Tongue (tissue), 3 donors: ENCODE measurements at places on chromosomes 2 and 18. TPM values are rescaled to one million over a fixed set of nuclear protein-coding genes. Genes with fewer than 3 reads are reported as not detected.

CENPA gene
- total RNA-seq: 3.1 TPM

DNA sequence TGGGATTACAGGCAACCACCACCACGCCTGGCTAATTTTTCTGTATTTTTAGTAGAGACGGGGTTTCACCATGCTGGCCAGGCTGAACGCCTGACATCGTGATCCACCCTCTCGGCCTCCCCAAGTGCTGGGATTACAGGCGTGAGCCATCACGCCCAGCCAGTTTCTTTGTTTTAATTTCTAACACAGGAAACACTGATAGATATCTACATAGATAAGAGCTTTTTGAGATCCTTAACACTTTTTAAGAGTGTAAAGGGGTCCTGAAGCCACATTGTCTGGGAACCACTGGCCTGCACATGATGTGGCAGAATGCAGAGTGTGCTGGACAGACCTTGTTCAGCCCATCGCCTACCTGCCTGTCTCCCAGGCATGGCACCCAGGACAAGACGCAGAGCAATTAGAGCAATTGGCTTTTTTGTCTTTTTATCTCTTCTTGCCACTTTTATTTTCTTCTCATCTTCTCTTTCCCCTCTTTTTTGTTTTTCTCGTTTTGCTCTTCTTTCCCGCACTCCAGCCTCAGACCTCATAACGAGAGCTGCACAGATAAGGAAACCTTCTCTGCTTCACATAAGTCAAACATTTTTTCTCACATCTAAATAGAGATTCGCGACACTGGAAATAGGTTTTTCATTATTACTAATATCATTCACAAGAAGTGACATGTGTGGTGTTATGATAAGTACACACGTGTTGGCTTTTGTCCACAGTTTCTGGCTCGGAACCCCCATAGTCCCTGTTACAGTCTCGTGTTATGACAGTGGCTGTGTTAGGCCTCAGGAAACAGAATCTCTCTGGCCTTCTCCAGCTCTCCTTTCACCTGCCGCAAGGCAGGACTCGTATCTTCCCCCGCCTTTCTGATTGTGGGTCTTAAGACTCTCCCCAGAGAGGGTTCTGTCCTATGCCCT, 25.2 kb upstream of the GPR55 start:
- no peak for DNase-seq

DNA sequence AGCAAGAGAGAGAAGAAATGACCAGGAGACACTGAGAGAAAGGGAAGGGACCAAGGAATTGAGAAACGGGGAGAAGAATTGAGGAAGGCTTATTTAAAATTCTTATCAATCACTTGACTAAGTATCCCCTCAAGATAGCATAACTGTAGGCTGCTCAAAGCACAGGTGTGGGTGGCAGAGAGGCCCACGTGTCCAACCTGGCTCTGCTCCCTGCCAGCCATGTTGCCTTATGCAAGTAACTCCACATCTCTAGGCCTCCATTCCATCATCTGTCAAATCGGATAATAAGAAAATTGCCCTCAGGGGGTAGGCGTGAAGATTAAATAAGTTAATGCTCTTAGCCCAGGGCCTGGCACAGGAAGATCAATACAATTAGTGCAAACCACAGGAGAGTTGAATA, 7.4 kb upstream of the NPAS2 start:
- no peak for DNase-seq

- peak; percentile 82 for DNase-seq
Measured at GRCh38 chr18:55243857-55244256, 284.6 kb upstream of the CCDC68 start.

SP140L gene
- total RNA-seq: 6.7 TPM

- no peak for DNase-seq
Measured at GRCh38 chr18:51251625-51252024, 54.1 kb upstream of the MEX3C start.

- DNase-seq: no peak
Measured at GRCh38 chr2:144920755-144921530, 401.0 kb upstream of the ZEB2 start.

- DNase-seq: no peak
Measured at GRCh38 chr2:134247679-134248078, 6.2 kb upstream of the MGAT5 start.

GRCh38 chr18:44325903-44326635, 354.6 kb upstream of the SETBP1 start:
- DNase-seq: peak; percentile 56

SLC40A1 gene
- 74.2 TPM for total RNA-seq

GRCh38 chr18:74348581-74348980, 32.9 kb downstream of the C18orf63 start:
- DNase-seq: no peak
